Stimulated activated CD4-positive, alpha-beta T cell treated with anti-CD3 and anti-CD28 coated beads, TNF-alpha, amount 100 ng/mL, for 24 hours (primary cell): ENCODE measurements at places on chromosomes 6 and 20.

DNA sequence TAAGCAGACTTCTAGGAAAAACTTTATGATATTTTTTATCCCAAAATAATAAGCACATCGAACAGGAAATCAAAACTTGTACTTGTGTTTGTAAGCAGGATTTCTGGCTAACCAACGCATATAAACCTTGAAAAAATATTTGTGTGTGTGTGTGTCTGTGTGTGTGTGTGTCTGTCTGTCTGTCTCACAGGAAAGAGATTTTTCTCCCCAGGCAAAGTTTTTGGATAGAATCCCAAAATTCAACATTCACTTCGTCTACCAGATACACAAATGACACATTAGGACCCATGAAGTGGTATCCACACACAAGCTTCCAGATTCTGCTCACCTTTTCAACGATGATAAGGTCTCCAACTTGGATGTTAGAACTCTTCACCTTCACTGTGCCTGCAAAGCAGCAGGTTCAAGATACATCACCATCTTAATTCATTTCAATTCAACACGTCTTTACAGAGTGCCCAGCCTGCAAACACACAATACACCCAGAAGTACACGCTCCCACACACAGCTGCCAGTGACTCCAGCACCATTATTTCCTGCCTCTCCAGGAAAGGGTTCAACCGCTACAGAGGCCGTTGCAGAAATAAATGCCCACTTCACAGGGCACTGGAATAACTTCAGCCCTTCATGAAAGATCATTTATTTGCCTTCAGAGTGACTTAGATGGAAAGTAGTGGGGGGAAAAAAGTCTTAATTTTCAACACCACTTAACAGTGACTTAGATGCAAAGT lies 70.9 kb downstream of the ATP9A start:
- DNase-seq = no peak

- no peak for DNase-seq
Measured at GRCh38 chr6:42618686-42619085, 54.9 kb downstream of the UBR2 start.

DNA sequence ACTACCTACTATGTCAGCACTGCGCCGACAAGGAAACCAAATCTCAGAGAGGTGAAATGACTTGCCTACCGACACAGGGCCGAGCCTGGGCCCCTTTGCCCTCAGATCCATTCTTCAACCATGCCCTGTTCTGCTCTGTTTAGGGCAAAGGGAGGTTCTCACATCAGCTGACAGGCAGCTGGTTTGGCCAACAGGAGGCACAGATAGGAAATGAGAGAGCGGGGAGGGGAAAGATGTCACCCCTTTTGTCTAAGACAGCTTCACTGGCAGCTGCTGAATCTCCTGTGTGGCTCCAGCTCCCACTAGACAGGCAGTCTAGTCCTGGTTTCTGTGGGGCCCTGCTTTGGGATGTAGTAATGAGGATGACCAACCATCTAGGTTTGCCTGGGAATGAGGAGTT lies 158.7 kb downstream of the TMEM200A start:
- DNase-seq = no peak

DNA sequence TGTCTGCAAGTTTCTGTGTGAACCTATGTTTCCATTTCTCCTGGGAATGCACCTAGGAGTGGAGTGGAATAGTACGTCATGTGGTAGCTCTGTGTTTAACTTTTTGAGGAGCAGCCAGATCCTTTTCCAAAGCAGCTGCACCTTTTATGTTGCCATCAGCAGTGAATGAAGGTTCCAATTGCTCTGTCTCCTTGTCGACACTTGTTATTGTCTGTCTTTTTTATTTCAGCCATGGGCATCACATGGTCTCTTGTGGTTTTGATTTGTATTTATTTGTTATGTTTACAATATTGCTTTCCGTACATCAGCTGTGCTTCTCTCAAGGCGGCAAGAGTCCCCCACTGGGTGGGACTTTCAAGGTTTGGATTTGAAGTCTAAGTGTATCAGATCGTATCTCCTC lies 33.9 kb upstream of the STX16 start:
- no peak for DNase-seq

GRCh38 chr6:35191889-35192288 lies 21.9 kb upstream of the SCUBE3 start:
- DNase-seq = no peak

GRCh38 chr20:61601361-61601760 lies 349.3 kb downstream of the CDH4 start:
- DNase-seq = no peak

GRCh38 chr20:57616143-57616951 lies 3.9 kb downstream of the ZBP1 start:
- DNase-seq = no peak

GRCh38 chr6:155054491-155055250 lies 59.6 kb downstream of the TIAM2 start:
- DNase-seq = no peak

- DNase-seq = no peak
Measured at GRCh38 chr20:22160101-22160652, 424.2 kb downstream of the FOXA2 start.

DNA sequence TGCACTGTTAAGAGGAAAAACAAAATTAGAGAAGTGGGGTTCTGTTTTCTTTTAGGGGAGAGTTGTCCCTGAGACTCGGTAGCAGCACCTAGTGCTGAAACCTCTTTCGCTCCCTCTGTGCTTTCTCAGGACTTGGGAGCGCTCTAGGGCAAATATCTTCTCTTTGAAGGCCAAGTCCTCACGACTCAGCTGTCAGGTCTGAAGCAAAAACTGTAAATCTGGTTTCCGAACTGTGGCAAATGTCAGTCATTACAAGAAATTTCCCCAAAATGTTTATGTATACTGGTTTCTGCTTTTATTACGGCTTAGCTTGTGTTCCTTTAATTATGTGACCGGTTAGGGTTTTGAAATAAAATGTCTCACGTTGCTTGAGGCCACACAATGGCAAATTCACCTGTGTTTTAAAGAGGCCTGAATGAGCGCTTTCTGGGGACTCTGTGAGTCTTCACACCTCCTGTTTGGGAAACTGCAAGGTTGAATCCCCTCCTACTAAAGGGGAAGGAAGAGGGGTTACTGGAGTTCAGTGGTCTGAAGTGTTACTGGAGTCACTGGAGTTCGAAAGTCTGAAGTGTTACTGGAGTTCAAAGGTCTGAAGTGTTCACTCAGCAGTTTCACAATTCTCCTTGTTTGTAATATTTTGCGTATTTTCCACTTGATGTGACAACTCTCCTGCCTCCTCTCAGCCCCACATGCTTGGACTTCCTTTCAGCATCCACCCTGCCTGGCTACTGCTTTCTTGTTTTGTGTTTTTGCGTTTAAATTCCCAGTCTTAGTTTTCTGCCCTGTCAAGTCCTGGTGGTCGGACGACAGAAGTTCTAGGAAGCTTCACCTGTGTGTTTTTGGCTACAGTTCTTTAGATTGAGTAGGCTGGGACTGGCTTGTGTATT lies 1.6 kb downstream of the SMPDL3A start:
- no peak for DNase-seq

GRCh38 chr20:2163312-2163711 lies 61.7 kb downstream of the STK35 start:
- DNase-seq = no peak

DNA sequence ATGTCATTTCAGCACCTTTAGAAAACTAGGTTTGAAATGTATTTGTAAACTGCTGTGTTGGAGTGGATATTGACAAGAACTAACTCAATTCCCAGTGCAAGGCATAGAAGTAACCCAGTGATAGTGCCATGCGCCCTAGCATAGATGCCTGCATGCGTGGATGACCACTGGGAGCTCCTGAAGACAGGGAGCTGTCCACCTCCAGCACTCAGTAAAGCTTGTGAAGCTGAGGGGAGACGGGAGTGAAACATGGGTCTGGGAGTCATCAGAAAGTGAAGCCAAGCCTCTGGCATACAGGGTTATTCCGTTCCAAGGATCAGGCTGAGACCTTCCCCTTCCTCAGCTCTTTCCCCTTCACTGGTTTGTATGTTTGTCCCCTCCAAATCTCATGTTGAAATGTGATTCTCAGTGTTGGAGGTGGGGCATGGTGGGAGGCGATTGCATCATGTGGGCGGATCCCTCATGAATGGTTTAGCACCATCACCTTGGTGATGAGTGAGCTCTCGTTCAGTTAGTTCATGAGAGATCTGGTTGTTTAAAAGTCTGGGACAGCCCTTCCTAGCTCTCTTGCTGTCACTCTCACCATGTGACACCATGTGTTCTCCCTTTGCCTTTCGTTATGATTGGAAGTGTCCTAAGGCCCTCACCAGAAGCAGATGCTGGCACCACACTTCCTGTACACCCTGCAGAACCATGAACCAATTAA lies 146.5 kb upstream of the FERMT1 start:
- DNase-seq = no peak

GRCh38 chr6:21844120-21844917 lies 250.8 kb downstream of the SOX4 start:
- DNase-seq = no peak

DNA sequence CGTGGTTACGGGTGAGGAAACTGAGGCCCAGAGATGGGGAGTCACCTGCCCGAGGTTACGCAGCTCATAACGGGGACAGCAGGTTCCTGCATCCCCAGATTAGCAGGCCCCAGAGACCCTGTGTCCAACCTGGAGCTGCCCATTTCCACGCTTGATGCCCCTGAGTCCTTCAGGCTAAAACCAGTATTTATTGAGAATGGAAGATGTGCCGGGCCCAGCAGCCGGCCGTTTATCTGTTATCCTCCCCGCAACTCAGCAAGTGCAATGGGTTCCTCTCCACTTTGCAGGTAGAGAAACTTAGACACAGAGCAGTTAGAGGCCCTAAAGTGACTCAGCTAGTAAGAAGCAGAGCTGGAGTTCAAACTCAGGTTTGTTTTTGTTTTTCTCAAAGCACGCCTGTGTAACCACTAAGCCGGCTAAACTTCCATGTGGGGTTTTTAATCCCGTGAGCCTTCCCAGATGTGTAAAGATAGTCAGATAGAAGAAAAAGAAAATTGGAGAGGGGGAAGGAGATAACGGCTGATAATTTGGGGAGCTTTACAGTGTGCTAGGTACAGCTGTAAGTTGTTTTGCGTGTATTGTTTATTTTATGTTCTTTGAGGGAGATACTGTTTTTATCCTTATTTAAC lies 775 bp downstream of the PFDN4 start:
- no peak for DNase-seq

GRCh38 chr6:1230281-1230680 lies 81.6 kb upstream of the FOXQ1 start:
- DNase-seq = no peak

- DNase-seq = no peak
Measured at GRCh38 chr20:57480444-57481160, 44.3 kb downstream of the CTCFL start.

DNA sequence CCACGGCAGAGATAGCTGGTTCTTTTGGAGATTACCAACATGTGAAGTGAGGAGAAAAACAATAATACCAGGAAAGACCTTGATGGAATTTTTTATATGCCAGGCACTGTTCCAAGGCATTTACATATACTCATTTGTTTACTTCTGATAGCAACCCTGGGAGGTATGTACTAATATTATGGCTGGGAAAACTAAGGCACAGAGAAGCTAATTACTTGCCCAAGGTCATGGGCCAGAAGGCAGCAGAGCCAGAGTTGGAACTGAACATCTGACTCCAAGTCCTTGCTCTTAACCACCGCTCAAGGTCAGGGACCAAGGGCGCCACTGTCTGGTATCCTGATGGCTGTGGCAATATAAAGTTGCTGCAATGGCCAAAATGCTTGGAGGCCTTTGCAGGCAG lies 97.0 kb upstream of the KCNG1 start:
- DNase-seq = no peak

- no peak for DNase-seq
Measured at GRCh38 chr6:76881414-76881813, 581.9 kb downstream of the HTR1B start.

DNA sequence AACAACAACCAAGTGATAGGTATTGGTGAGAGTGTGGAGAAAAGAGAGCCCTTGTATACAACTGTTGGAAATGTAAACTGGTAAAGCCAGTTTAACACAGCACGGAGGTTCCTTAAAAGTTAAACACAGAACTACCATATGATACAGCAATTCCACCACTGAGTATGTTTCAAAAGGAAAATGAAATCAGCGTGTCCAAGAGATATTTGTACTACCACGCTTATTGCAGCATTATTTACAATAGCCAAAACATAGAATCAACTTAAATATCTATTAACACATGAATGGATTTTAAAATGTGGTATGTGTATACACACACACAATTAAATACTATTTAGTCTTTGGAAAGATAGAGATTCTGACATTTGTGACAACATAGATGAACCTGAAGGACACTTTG lies 1.1 kb downstream of the PTCHD4 start:
- DNase-seq = no peak

DNA sequence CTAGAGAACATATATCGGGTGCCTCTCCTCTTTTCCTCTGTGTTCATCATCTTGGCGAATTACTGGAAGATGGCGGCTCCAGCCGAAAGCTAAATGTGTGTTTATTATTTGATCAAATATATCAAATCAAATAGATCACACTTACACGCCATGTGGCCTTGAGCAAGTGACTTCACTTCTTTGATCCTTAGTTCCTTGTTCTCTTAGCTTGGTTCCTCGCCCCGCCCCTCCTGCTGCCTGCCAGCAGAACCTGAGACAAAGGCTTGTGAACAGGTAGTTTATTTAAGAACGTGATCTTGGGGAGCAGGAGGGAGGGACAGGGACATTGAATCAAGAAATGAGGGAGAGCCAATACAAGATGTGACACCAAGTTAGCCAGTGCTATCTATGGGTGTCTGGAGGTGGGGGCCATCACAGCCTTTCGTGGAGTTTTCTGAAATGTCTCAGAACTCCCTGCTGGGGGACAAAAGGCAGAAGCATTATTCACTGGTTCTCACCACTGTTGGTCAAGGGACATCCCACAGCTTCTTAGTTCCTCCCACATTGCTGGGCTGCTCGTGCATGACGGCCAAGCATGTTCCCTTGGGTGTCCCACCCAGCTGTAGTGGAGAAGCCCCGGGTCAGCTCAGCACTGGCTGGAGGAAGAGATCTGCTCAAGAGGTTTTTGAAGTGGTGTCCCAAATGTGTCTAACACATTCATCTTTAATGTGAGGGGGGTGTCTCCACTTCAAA lies 44.9 kb upstream of the RNF24 start:
- no peak for DNase-seq

GRCh38 chr6:11978169-11978987 lies 33.7 kb upstream of the HIVEP1 start:
- DNase-seq = no peak

DNA sequence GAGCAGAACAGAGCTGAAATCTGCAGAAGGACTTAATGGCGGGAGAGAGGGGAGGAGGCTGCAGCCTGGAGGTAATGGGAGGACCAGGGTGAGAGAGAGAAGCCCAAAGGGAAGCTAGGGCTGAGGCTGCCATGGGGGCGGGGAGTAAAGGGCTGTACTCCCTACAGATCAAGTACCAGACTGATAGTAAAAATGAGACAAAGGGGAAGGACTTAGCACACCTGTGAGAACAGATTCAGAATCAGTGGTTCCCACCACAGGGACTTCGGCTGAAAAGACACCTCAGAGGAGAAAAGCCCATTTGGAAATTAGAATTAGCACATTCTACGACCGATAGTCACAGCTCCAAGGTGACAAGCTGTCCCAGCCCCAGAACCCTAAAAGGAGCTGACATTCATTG lies 6.4 kb upstream of the TBXT start:
- no peak for DNase-seq

- DNase-seq = no peak
Measured at GRCh38 chr6:148426317-148426977, 83.8 kb downstream of the SASH1 start.

GRCh38 chr6:100506651-100507050 lies 41.9 kb upstream of the SIM1 start:
- no peak for DNase-seq
